ENCODE measurements at places on chromosomes 4 and X.

GRCh38 chrX:85922821-85923220 is 124.5 kb downstream of the CHM start:
- H3K4me3 ChIP-seq: no peak overlapping the region
- H3K27ac ChIP-seq: no peak overlapping the region
- H3K36me3 ChIP-seq: no peaks in the 10 kb centered on the region
- no peaks in the 10 kb centered on the region for H3K27me3 ChIP-seq

GRCh38 chrX:43087830-43088229 is 309.9 kb upstream of the PPP1R2C start:
- no peaks in the 10 kb centered on the region for H3K36me3 ChIP-seq
- no peak overlapping the region for H3K27ac ChIP-seq
- no peak for DNase-seq
- no peaks in the 10 kb centered on the region for H3K4me1 ChIP-seq
- H3K4me3 ChIP-seq: no peak overlapping the region

GRCh38 chr4:143375326-143376073 is 38.8 kb downstream of the GAB1 start:
- H3K27me3 ChIP-seq: no peaks in the 10 kb centered on the region
- H3K4me3 ChIP-seq: no peak overlapping the region
- no peak for DNase-seq
- peaks cover 25% of the 10 kb centered on the region for H3K4me1 ChIP-seq
- no peaks in the 10 kb centered on the region for H3K36me3 ChIP-seq

- peaks cover 1% of the 10 kb centered on the region for H3K4me1 ChIP-seq
- H3K27me3 ChIP-seq: no peaks in the 10 kb centered on the region
- peak overlapping the region; percentile 24 for H3K4me3 ChIP-seq
- no peaks in the 10 kb centered on the region for H3K36me3 ChIP-seq
- DNase-seq: no peak
These were observed 13.2 kb downstream of the RUFY3 start for GRCh38 chr4:70734971-70735370.

DNA sequence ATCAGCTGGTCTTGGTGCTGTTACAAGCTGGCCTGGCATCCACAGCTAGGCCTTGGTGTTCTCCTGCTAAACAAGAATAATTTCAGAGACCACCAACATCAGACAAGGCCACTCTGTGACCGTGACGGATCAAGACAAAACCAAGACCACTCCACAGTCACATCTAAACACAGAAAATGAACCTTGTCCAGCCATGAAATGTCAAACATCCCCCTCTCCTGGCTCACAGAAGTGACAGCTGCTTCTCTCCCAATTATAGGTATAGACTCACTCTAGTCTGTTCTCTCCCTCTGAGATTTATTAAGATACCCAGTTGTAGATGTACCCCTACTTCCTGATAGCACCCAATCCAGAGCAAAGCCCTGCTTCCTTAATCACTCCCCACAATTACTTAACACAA is 40.4 kb downstream of the EFHC2 start:
- H3K27ac ChIP-seq: no peak overlapping the region
- H3K4me1 ChIP-seq: no peaks in the 10 kb centered on the region
- no peaks in the 10 kb centered on the region for H3K27me3 ChIP-seq
- no peak for DNase-seq
- H3K4me3 ChIP-seq: no peak overlapping the region
